ENCODE measurements at places on chromosomes 16 and 17. TPM values are rescaled to one million over a fixed set of nuclear protein-coding genes. Genes with fewer than 3 reads are reported as not detected.

DNA sequence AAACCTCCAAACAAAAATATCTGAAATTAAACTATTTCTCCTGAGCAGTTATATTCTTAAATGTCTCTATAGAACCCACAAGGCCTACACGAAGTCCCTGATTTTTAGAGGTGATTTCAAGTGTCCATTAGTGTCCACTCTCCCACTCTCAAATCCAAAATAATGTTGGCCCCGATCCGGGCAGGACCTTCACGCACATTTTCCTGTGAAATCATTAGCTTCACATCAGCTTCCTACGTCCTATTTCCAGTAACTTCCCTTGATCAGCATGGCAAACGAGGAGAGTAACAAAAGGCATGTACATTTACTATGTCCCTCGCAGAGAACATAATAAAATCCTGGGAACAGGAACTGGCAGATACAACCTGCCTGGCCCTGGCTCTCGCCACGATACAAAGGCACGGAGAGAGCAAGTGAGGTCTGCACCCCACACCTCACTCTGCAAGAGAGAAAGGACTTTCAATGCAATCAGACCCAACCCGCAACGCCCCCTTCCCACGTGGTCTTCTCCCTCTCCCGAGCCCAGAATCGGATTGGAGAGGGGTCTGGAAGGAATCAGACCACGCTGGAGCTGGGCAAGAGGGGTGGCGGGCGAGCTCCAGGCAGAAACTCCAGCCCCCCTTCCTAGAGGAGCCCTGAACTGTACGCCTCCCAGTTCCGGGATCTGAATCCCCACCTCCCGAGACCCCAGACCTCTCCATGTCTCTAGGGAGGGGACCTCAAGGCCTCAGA is 17.5 kb upstream of the C17orf78 start:
- H3K27ac ChIP-seq = peak overlapping the region; percentile 22
- DNase-seq = peak; percentile 51
- H3K4me1 ChIP-seq = peaks cover 20% of the 10 kb centered on the region
- H3K36me3 ChIP-seq = peaks cover 3% of the 10 kb centered on the region
- peak overlapping the region; percentile 70 for H3K4me3 ChIP-seq

DNA sequence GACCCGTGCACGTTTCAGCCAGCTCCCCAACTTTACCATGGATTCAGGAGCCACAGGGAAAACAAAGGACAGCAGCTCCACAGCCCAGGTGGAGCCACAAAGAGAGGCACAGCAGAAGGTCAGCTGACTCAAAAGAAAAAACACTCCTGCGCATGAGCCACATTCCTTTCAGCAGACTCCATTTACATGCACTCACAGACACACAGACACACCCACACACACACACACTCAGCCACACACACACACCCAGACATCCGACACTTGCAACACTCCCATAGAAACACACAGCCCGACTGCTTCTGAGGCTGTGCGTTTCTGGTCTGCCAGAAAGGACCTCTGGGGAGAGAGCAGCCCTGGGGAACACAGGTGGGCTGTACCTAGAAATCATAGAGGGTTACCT is 2335.5 kb downstream of the TP53TG3F start:
- H3K27me3 ChIP-seq = no peaks in the 10 kb centered on the region
- DNase-seq = no peak
- H3K36me3 ChIP-seq = no peaks in the 10 kb centered on the region
- H3K4me3 ChIP-seq = no peak overlapping the region
- no peaks in the 10 kb centered on the region for H3K4me1 ChIP-seq

Gene TPPP3
- not detected for total RNA-seq

Gene NPIPB5
- total RNA-seq = 46.7 TPM

DNA sequence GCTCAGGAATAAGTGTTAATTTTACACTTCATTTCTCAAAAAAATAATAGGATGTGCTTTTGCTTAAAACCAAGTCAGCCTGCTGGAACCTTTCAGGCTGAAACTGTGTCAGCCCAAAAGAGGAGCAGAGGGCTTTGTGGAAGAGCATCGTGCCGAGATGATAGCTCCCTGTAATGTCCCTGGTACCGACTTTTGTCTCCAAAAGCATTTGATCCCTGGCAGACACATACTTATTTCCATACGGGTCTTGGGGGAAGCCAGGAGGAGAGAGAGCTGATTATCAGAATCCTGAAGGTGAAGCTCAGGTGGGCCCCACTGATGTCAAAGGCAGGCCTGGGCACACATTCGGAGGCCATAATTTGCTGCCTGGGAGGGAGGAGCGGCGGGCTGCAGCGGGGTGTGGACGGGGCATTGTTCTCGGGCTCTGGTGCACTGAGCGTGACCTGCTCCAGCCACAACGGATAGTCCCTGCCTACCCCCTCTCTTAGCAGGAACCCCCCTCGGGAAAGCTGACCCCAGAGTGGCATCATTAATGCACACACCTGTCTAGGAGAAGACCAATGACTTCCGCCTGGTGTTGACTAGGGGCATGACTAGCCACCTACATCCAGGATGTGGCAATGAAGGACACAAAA is 155.9 kb downstream of the C16orf78 start:
- DNase-seq = no peak
- H3K27me3 ChIP-seq = no peaks in the 10 kb centered on the region
- no peak overlapping the region for H3K4me3 ChIP-seq
- H3K27ac ChIP-seq = no peak overlapping the region
- no peaks in the 10 kb centered on the region for H3K36me3 ChIP-seq
- peaks cover 4% of the 10 kb centered on the region for H3K4me1 ChIP-seq

- no peaks in the 10 kb centered on the region for H3K36me3 ChIP-seq
- no peak overlapping the region for H3K27ac ChIP-seq
- H3K27me3 ChIP-seq = peaks cover 9% of the 10 kb centered on the region
- peaks cover 13% of the 10 kb centered on the region for H3K4me1 ChIP-seq
These were observed 7.7 kb upstream of the ARHGAP23 start for GRCh38 chr17:38420518-38420917.

Gene FSCN2
- total RNA-seq = 0.61 TPM

GRCh38 chr17:68870976-68871375 is 84.2 kb downstream of the ABCA8 start:
- H3K27me3 ChIP-seq = no peaks in the 10 kb centered on the region
- no peak overlapping the region for H3K27ac ChIP-seq
- no peak for DNase-seq
- H3K4me1 ChIP-seq = no peaks in the 10 kb centered on the region

DNA sequence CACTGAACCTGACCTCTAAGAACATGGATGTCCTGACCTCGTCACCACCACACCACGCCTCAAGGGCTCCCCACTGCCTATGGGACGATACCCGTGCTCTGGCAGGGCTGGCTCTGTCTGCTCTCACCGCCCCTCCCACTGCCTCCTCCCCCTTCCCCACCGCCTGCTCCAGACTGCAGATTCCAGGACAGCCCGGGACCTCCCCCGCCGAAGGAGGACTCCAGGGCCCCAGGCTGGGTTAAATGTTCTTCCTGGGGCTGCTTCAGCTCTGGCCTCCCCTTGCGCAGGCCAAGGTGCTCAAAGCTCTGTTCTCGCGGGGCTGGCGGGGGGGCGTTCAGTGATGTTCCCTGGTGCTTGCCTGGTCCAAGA is 3.1 kb downstream of the NPW start:
- H3K4me1 ChIP-seq = peaks cover 44% of the 10 kb centered on the region
- H3K27ac ChIP-seq = no peak overlapping the region
- H3K4me3 ChIP-seq = peak overlapping the region; percentile 14
- DNase-seq = no peak

Gene MYH3
- total RNA-seq = 0.66 TPM

GRCh38 chr16:85863384-85863774 is 35.6 kb upstream of the IRF8 start:
- no peaks in the 10 kb centered on the region for H3K27me3 ChIP-seq
- H3K4me3 ChIP-seq = no peak overlapping the region
- H3K4me1 ChIP-seq = peaks cover 6% of the 10 kb centered on the region
- H3K36me3 ChIP-seq = no peaks in the 10 kb centered on the region

Gene DRC7
- not detected for total RNA-seq

- no peaks in the 10 kb centered on the region for H3K27me3 ChIP-seq
- peaks cover 62% of the 10 kb centered on the region for H3K36me3 ChIP-seq
- DNase-seq = no peak
- H3K4me3 ChIP-seq = no peak overlapping the region
- no peak overlapping the region for H3K27ac ChIP-seq
These were observed 236.0 kb downstream of the MRTFB start for GRCh38 chr16:14307059-14307526.

DNA sequence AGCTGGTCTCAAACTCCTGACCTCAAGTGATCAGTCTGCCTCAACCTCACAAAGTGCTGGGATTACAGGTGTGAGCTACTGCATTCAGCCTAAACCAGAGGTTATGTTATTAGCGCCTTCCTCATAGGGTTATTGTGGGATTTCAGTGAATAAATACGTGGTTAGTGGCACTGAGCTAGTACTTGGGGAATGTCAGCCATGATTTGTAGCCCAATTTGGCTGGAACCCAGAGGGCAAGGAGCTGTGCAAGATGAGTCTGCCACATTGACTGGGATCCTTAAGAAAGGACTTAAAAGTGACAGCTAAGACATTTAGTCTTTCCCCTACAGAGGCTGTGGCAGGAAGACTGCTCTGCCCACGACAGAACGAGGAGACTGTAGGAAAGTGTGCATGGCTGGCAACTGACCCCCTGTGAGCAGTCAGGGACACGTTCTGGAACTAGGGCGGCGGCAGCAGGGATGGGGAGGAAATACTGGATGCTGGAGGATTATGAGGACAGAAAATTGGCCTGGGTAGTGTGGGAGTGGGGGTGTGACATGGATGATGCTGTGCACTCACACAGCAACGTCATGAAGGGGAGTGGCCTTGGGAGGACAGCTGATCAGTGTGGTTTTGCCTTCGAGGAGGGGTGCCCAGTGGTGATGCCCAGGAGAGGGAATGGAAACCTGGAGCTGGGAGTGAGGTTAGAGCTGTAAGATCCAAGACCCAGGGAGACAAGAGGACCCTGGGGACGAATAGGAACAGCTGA is 14.6 kb downstream of the ATP5PD start:
- H3K27me3 ChIP-seq = no peaks in the 10 kb centered on the region
- peaks cover 19% of the 10 kb centered on the region for H3K4me1 ChIP-seq
- peaks cover 9% of the 10 kb centered on the region for H3K36me3 ChIP-seq
- no peak overlapping the region for H3K27ac ChIP-seq
- peak; percentile 89 for DNase-seq

- H3K27ac ChIP-seq = no peak overlapping the region
- no peaks in the 10 kb centered on the region for H3K36me3 ChIP-seq
- H3K4me3 ChIP-seq = no peak overlapping the region
- peaks cover 13% of the 10 kb centered on the region for H3K27me3 ChIP-seq
- no peak for DNase-seq
These were observed 28.8 kb downstream of the CCL4 start for GRCh38 chr17:36132421-36132831.

GRCh38 chr16:27430923-27431484 is 29.0 kb downstream of the IL21R start:
- H3K4me3 ChIP-seq = no peak overlapping the region

Gene SECTM1
- total RNA-seq = 5.3 TPM

DNA sequence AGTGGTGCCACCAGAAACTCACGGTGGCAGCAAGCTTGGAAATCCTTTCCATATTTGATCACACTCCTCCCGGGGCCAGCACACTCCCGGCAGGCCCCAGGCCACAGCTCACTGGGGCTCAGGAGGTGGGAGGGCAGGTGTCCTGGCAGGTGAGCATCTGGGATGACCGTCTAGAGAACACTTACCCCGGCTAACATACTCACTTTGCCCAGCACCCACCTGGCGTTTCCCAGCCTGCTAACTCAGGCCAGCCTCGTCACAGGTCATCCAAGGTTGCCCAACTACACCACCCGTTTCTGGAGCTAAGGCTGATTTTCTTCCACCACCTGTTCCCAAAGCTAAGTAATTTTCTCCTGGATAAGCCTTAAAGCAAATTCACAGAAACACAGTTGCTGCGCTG is 24.9 kb downstream of the FBXO31 start:
- H3K4me1 ChIP-seq = peaks cover 28% of the 10 kb centered on the region
- no peak for DNase-seq
- no peak overlapping the region for H3K27ac ChIP-seq
- H3K4me3 ChIP-seq = no peak overlapping the region
- no peaks in the 10 kb centered on the region for H3K27me3 ChIP-seq
- H3K36me3 ChIP-seq = peaks cover 65% of the 10 kb centered on the region

Gene SCARF1
- total RNA-seq = 0.16 TPM

- no peak overlapping the region for H3K27ac ChIP-seq
- peaks cover 36% of the 10 kb centered on the region for H3K36me3 ChIP-seq
- no peak overlapping the region for H3K4me3 ChIP-seq
- no peaks in the 10 kb centered on the region for H3K27me3 ChIP-seq
- peaks cover 13% of the 10 kb centered on the region for H3K4me1 ChIP-seq
These were observed 7.7 kb downstream of the ERAL1 start for GRCh38 chr17:28862561-28862960.

DNA sequence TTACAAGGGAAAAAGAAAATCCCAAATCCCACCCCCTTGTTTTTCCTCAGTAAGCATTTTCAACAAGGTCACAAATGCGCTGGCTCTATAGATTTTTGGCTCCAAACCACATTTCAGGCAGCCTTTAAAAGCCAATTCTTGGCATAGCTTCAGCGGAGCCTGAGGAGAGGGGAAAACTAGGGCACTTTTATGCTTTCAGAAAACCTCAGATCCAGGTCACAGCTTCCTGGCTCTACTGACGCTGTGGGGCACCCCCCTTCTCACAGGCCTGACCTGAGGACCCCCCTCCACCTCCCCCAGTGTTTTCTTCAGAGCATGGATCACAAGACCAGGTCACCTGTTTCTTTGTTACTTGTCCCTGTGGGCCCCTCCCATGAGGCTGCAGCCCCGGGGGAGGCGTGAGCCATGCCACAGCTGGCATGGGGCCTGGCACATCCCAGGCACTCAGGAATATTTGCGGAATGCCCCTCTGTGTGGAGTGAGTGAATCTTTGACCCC is 30.1 kb upstream of the MTSS2 start:
- DNase-seq = no peak
- peaks cover 21% of the 10 kb centered on the region for H3K4me1 ChIP-seq
- H3K4me3 ChIP-seq = no peak overlapping the region
- no peaks in the 10 kb centered on the region for H3K36me3 ChIP-seq
- H3K27ac ChIP-seq = peak overlapping the region; percentile 76

GRCh38 chr17:75695830-75696271 is 25.4 kb upstream of the ITGB4 start:
- DNase-seq = no peak
- H3K27me3 ChIP-seq = no peaks in the 10 kb centered on the region
- H3K4me3 ChIP-seq = no peak overlapping the region
- no peak overlapping the region for H3K27ac ChIP-seq

- peaks cover 22% of the 10 kb centered on the region for H3K4me1 ChIP-seq
- no peak overlapping the region for H3K27ac ChIP-seq
- no peak overlapping the region for H3K4me3 ChIP-seq
- H3K36me3 ChIP-seq = no peaks in the 10 kb centered on the region
- no peak for DNase-seq
These were observed 4.1 kb downstream of the SLC9A5 start for GRCh38 chr16:67252609-67253497.

Gene TBC1D3C
- total RNA-seq = not detected

GRCh38 chr17:39450051-39450450 is 1.0 kb downstream of the MED1 start:
- H3K4me1 ChIP-seq = peaks cover 14% of the 10 kb centered on the region
- DNase-seq = no peak
- peaks cover 29% of the 10 kb centered on the region for H3K36me3 ChIP-seq
- no peak overlapping the region for H3K27ac ChIP-seq
- no peaks in the 10 kb centered on the region for H3K27me3 ChIP-seq

DNA sequence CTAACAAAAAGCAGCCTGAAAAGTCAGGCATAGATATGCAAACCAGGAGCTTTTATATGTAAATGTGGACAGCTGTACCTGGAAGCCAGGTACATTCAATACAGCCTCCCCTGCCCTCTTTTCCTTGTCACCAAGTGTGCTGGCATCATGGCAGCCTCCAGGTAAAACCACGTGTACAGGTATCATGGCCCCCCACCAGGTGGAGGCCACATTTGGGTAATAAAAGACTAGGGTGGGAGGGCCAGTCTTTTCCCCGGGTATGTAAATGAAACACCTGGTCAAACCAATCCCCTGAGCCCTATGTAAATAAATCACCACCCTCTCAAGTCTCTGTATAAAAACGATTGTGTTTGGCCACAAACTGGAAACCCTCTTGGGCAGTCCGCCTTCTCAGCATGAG is 226.4 kb upstream of the GOT2 start:
- no peak overlapping the region for H3K27ac ChIP-seq
- no peaks in the 10 kb centered on the region for H3K27me3 ChIP-seq
- DNase-seq = no peak
